CD4-positive, alpha-beta T cell treated with Interleukin-21 for 1 hour (primary cell): ENCODE measurements at places on chromosomes 5 and 9.
A peak's percentile ranks its signal among the peaks of the same experiment; 100 is the strongest.

DNA sequence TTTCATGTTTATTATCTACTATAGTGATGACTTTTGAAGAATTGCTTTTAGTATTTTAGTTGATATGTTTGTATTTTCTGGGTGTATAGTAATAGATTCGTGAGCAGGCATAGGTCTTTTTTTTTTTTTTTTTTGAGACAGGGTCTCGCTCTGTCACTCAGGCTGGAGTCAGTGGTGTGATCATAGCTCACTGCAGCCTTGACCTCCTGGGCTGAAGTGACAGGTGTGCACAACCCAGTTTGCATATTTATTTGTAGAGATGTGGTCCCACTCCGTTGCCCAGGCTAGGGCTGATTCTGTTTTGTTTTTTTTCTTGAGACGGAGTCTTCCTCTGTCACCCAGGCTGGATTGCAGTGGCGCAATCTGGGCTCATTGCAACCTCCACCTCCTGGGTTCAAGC lies 11.9 kb downstream of the ERBIN start:
- no peak for DNase-seq

DNA sequence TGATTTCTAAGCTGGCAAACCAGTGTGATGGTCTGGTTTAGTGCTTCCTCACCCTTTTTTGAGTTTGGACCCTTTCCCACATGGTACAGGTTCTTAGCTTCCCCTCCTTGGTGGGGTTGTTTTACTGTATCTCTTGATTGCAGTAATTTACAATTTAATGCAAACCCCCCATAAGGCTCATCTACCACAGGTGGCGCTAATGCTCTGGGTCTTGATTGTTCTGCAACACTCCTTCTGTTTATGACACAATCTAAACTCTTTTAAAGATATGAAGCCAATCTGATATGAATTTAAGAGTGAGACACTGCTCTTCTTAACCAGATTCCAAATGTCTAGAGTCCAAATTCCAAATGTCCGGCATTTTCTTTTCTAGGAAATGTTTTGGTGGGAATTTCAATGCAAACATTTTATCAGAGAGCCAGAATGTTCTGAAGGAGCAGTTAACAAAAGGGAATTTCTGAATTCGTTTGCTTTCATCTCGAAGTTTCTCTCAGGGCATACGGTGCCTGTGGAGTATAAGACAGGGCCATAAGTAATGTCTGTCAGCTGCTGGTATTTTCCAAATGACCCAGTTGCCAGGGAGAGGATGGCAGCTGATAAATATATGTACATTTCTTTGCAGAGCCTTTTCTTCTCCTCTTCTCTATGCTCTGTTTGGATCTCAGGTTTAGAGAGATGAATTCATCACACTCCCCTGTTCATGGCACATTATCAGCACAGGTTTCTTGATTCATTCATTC lies 246.8 kb downstream of the ARHGAP26 start:
- peak; percentile 56 for DNase-seq

DNA sequence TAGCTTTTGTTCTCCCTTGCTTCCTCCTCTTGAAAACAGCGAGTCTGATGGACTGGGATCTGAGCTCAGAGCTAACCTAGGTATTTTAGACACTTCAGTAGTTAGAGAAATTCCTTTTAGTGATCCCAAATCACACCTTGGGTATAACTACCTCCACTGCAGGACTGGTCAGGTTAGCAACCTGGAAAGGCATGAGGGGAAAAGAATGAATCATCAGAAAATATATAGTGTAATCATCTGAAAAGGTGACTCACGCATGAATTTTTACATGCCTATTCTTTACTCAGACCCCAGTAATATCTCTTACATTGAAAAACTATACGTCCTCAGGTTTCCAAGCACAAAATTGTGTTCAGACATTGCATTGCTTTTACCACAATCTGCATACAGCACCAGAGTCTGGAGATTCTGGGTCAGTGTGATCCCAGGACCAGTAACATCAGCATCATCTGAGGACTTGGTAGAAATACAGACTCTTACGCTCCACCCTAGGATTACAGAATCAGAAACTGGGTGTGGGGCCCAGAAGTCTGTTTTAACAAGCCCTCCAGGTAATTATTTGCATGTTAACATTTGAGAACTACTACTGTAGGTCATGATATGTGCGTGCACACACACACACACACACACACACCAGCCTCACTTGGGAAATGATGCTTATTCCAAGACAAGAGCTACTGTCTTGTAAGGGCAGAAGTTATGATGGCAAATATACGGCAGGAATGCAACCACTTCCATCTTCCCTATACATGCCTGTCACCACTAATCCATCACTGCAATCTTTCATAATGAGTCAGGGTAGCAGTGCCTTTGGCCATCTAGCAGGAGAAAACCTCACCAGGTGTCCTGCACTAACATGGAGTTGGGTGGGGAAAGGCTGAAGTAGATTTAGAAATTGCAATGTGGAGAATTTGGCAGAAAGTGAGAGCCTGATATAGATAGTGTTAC lies 271.6 kb upstream of the MAP3K1 start:
- no peak for DNase-seq

DNA sequence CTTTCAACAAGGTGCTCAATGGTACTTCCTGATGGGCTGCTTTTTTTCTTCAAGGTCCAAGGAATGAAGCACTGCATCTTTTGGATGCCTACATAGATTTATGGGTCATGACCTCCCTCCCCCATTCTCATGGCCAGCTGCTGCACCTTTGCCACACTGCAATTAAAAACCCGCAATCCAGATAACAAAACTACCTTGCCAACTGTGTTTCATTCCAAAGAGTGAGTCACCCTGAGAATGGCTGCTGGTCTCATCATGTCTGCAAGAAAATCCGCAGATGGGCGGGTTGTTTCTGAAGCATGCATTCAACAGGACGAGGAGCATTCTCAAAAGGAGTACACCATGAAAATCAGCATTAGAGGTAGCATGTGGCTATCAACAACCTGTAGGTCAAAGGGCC lies 139.8 kb downstream of the ELAVL2 start:
- DNase-seq: no peak

DNA sequence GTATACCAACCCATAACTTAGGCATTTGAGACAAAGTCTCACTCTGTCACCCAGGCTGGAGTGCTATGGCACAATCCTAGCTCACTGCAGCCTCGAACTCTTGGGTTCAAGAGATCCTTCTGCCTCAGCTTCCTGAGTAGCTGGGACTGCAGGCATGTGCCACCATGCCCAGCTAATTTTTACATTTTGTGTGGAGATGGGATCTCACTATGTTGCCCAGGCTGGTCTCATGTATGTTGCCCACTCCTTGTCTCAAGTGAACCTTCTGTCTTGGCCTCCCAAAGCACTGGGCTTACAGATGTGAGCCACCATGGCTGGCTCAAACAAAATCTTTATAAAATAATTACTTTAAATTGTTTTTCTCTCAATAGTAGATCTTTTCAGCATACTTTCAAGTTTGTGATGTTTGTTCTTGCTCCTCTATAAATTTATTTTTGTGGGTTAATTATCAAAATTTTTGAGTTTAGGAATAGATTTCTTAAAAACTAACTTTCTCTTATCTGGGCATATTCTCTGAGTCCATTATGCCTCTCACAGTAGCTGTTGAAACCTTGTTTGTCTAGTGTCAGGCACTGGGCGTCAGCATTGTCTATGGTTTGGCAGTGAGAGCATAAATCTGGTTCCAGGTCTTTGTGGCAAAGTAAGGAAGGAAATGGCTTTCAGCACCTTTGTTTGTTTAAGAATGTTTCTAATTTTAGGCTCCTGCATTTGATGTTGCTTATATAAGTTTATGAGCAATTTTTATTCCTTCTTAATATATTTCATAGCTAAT lies 38.7 kb downstream of the NLN start:
- DNase-seq: peak; percentile 77

DNA sequence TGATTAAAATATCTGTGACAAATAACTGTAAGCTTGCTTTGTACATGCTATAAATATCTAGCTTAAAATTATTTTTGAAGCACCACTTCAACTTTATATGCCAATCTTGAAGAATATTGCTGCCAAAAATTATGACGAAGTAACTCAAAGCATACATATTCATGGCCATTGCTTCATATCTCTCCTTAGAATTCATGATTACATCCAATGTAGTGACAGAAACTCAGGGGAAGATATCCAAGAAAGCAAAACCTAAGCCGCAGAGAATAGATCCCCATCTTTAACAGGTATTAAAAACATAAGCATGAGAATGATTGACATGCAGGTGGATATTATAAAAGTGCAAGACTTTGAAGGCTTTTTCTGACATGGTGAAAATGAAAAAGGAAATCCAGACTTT lies 100.8 kb upstream of the PLPPR1 start:
- no peak for DNase-seq

- no peak for DNase-seq
These were observed 25.6 kb upstream of the GSN start for GRCh38 chr9:121242219-121242958.

DNA sequence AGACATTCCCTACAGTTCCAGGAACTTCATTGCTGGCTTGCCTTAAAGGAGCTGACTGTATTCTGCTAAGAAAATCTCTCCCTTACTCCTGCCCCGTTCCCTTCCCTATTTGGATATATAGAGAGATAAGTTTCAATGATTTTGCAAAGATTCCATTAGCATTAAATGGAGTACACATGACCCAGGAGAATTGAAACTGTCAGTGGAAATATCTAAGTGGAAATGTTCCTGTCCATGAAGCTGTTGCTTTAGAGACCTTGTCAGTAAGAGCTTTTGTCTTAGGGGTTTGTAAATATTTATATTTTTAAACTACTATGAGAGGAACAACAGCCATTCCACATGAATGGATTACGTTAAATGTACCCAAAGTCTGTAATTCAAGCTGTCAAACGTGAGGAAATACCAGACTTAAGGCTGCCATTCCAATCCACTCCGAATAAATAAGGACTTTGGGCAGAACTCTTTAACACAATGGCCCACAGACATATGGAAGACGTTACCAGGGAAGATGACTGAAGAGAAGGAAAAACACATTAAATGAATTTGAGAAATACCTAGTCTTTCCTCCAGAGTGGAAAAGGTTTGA lies 387.1 kb upstream of the PAPPA start:
- no peak for DNase-seq

DNA sequence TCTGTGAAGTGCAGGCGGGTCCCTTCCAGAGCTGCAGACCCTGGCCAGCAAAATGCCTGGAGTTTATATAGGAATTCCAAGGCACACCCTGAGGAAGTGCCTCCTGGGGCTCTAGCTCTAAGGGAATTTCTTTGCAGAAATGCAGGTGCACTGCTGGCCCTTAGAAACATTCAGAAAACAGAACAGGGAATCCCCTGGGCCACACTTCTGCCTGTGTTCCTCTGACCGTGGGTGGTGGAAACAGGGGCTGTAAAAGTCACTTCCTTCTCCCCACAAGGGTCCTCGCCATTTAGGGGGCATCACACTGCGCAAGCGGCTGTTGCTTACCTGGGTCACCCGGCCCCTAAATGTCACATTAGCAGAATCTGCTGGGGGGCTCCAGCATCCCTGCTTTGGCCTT lies 140.8 kb upstream of the TBC1D2 start:
- DNase-seq: no peak

GRCh38 chr5:169753795-169754194 lies 116.7 kb downstream of the DOCK2 start:
- no peak for DNase-seq

- no peak for DNase-seq
These were observed 715 bp downstream of the RC3H2 start for GRCh38 chr9:122904466-122904822.

DNA sequence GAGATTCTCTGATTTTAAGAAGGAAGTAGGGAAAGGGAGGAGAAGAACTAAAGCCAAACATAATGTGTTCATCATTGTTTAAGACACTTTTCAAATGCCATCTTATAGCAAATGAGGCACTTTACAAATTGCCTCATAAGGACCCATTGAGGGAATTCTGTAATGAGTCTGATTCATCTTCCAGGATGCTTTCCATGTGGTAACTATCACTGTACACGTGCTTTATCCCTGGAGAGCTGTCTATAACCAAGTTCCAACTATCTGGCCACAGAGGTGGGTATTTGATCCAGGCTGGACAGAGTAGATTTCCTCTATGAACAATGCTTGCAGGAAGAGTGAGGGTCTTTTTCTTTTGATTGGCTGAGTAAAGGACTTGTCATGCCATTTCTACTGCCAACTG lies 183.5 kb upstream of the NFIB start:
- DNase-seq: no peak

GRCh38 chr9:90775657-90776056 lies 26.0 kb upstream of the SYK start:
- DNase-seq: no peak

- DNase-seq: no peak
These were observed 27.7 kb downstream of the STC2 start for GRCh38 chr5:173300389-173301047.
